Activated naive CD4-positive, alpha-beta T cell treated with anti-CD3 and anti-CD28 coated beads, Interleukin-2, amount 50 U/mL, for 72 hours (primary cell): ENCODE measurements at places on chromosomes 2 and 18. TPM values are rescaled to one million over a fixed set of nuclear protein-coding genes. Genes with fewer than 3 reads are reported as not detected.

The RNF152 gene
- total RNA-seq = 0.59 TPM

DNA sequence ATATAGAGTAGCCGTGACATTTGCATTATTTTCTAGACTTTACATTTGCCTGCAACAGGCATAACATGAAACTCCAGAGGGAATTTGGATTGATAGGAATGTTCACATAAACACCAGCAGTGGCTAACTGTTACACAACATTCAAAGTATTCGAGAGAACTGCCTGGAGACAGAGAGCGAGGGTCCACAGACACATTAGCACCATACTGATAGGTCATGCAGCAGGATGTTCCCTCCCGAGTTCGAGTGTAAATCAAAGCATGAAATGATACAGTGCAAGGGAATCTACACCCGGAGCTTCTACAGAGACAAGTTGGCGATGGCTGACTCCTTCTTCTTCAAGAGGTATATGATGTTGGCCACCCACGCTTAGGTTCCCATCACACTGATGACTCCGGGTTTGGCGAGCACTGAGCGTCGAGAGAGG is 89.5 kb downstream of the COL6A3 start:
- no peak for DNase-seq

GRCh38 chr2:239379641-239380170 is 21.1 kb downstream of the HDAC4 start:
- peak; percentile 46 for DNase-seq

- DNase-seq = no peak
These were observed 286.4 kb downstream of the SLC8A1 start for GRCh38 chr2:40165509-40165844.

GRCh38 chr2:182553483-182553882 is 126.6 kb upstream of the PDE1A start:
- DNase-seq = no peak
